ENCODE measurements at places on chromosomes 4 and X.

DNA sequence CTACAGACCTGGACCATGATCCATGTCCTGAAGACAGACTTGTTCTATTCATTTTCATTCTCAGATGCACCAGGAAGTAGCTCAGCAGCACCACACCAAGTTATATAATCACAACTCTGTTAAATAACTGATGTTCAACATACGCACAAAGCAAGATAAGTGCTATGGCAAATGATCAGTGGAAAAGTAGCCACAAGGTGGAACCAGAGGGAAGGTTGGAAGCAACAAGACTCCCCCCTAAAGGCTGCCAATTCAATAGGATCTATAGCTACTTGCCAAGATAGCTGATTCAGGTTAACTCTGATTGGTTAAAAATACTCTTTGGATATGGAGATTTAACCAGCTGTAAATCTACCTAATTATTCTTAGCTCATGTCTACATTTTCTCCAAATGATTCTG is 23.7 kb upstream of the FAM47B start:
- DNase-seq = peak; percentile 15

DNA sequence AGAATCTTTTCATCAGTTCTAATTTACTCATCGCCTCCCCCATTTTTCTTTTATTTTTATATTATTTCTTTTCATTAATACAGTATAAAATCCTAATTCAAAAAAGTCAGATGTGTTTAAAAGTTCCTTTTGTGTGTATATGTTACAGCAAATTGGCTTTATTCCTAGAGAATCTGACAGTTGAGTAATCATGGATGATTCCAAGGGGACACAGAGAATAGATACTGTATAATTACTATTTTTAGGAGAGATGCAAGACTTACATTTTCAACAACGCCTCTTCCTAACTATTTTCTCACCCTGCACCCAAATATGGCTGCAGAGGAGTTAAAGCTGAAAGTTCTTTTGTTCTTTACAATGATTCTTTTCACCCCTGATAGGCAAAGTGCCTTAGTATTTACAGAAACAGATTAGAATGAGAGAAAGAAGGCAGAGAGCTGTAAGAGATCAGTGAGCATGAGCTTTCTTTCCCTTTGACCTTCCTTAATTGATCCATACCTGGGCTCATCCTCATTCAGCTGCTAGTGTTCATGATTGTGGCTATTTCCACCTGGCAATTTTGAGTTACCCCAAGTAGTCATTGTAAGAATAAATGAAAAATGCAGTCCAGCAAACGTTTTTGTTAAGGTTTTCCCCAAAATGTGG is 210.8 kb downstream of the SLC4A4 start:
- DNase-seq = no peak

DNA sequence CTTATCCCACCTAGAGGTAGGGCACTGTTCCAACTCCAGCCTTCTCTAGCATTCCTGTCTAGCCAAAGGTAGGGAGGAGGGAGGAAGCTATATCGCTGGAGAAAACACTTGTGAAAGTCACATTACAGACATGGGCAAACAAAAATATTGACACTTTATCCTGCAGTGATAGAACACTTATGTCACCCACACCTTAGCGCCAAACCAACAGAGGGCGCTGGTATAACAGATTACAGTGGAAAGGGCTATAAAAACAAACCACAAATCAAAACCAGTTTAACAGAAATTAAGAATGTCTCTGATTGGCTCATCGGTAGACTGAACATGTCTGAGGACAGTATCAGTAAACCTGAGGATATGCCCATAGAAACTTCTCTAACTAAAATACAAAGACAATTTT is 451.3 kb downstream of the TLL1 start:
- DNase-seq = no peak

DNA sequence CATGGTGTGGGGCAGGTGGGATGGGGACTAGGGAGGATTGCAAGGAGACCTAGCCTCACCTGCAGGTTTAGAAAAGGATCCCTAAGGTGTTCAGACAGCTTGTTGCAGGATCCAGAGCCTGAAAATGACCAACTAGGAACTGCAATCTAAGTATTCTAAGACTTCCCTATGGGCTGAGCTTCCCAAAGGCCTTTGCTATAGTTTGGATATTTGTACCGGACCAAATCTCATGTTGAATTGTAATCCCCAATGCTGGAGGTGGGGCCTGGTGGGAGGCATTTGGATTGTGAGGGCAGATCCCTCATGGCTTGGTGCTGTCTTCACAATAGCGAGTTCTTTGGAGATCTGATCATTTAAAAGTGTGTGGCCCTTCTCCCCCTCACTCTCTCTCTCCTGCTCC is 52.1 kb downstream of the GPC3 start:
- no peak for DNase-seq

GRCh38 chr4:113835005-113835404 is 73.5 kb upstream of the CAMK2D start:
- no peak for DNase-seq

- DNase-seq = no peak
Observed at GRCh38 chr4:184248216-184248615, 30.5 kb upstream of the ENPP6 start.

GRCh38 chrX:2960861-2961515 is 31.8 kb upstream of the ARSD start:
- DNase-seq = no peak

GRCh38 chr4:139085141-139085540 is 69.6 kb downstream of the NOCT start:
- DNase-seq = peak; percentile 4

DNA sequence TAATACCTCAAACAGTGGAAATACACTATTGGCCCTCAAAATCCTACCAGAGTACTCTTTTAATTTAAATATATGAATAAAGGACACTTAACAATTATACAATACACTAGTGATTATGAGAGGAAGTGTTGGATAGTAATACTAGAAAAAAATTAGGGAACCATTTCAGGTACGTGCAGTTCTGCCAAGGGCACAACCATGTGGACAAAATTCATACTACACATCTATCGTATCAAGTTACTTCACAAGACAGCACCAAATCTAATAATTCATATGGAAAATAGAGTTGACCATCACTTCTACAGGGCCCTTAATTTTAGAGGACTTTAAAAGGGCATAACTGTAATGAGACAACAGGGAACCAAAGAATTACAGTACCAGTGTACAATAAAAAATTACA is 69.2 kb upstream of the ZCCHC13 start:
- DNase-seq = no peak

DNA sequence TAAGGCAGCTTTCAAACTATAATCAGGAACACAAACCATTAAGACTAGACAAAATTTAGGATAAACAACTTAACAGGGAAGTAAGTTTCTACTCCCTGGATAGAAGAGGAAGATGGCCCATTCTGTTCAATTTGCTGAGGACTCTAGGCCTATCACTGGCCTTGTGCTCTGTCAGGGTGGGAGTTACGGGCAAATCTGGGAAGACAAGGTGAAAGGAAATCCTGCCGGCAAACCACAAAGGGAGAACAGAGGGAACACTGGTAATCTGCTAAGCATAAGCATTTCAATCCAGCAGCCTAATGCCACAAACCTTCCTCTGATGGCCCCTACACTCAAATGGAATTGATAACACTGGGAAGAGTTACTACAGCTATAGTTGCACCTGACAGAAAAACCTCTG is 8.3 kb downstream of the GPR82 start:
- no peak for DNase-seq

DNA sequence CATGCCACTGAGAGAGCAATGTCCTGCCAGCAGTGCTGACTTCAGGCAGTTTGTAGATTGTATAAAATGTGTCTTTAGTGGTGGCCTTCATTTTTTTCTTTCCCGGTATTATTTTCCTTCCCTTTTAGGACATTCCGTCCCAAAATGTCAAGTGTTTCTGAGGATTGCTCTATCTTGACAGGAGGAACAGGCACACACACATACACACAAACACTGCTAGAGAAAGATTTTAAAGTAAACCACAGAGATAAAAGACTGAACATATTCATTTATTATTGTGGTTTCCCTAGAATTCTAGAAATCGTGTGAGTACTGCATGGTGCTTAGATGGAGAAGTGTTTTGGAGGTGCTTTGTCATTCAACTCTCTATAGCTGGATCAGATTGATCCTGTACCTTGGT is 111.9 kb downstream of the GABRB1 start:
- no peak for DNase-seq

- no peak for DNase-seq
Observed at GRCh38 chr4:80374180-80374579, 38.6 kb downstream of the CFAP299 start.

DNA sequence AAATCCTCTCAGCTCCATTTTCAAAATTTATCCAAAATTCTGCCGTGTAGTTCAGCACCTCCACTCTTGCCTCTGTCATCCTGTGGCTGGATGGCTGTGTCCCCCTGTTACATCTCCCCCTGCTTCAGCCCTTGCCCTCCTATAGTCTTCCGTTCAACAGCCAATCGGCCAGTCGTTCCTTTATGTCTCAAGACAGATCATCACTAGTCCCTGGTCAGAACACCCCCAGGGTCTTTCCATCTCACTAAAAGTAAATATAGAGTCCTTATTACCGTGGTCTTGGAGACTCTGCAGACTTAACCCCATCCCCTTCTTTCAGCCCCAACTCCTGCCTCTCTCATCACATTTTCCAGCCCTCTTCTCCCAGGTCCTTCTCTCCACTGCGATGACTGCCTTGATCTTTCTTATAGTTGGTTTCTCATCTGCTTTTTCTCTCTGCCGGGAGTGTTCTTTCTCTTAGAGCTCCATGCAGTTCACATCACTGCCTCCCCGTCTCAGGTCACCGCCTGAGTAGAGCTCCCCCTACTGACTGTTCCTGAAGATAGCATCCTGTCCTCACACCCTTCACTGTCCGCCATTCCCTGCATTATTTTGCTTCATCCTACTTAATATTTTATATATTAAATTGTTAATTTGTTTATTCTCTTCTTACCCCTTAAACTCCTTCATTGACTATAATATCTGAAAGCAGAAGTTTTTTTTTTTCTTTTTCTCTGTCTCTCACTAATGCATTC is 736.9 kb upstream of the MAGEB2 start:
- peak; percentile 13 for DNase-seq

DNA sequence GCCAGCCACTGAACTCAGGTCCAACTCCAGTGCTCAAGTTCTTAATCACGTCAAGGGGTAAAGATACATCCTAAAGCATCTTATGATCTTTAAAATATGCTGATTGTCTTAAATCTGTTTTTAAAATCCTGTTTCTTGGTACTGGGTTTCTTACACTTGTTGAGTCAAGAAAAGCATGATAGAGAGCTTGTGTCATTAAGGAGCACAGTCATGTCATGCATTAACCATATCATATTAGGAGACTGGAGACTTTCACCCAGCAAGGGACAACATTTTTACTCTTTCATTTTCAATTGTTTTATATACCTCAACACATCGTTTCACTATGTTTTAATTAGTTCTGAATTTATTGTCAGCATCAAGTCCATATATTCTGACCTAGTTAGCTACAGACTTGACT is 41.5 kb downstream of the BCLAF3 start:
- no peak for DNase-seq

DNA sequence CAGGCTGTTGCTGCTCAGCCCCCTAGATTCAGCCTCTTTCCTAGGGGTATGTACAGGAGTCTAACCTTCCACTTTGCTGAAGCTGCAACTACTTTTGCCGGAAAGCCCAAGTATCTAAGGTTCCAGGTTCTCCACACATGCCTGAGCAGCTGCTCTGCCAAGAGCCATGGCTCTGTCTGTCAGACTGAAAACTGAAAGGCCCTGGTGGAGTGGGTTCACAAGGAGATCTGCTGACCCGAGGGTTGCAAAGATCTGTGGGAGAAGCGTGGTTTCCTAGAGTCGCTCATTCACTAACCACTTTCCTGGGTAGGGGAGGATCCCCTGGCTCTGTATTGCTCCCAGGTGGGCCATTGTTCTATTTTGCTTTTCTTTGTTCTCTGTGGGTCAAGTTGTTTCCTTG is 6.0 kb upstream of the PNMA6F start:
- no peak for DNase-seq

- DNase-seq = peak; percentile 44
Observed at GRCh38 chr4:122652379-122652778, 31.5 kb upstream of the IL21 start.

DNA sequence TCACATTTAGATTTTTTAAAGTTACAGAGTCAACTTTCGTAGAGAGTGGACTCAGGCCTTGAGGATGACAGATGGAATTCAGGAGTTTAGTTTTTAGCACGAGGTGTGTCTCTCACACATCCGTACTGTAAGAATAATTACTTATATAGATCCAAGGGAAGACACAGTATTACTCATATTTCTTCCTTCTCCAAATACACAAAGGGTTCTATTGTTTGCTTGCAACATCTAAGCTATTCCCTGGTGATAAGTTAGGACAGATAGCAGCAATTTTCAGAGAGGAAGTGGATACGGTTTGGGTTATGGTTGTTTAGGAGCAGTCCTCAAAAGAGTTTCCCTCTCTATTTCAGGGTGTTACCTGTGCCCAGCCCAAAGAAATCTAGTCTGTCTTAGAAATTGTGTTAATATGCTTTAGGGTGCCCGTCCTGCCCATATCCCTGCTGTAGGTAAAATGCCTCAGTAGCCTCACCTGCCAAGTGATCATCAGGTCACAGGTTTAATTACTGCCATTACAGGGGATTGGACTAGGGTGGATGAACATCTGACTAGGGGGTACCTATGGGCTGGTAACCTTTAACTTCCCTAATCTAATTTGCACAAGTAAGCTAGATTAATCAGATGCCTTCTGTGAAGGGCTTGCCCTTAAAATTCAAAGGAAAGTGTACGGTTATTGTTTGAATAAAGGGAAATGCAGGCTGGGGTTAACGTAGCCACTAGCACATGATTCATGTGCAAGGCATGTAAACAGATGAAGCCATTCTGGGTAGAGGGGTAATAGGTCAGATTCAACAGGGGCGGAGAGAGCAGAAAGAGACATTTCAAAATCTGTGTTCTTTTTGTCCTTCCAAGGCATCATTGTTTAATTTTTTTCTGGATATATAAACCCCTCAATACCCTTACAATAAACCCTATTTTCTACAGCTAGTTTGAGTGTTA is 8.7 kb upstream of the PPP3CA start:
- DNase-seq = no peak

DNA sequence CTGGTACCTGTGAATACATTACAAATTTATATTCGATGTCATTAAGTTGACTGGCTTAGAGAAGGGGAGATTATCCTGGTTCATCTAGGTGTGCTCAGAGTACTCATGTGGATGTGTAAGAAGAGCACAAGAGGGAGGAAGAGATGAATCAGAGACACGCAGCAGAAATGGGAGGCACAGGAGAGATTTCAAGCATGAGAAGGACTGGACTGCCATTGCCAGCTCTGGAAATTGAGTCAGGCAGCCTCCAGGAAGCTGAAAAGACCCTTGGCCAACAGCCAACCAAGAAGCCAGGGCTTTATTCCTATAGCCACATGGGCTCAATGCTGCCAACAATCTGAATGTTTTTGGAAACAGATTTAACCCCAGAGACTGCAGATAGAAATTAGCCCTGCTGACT is 1390.0 kb downstream of the STIM2 start:
- DNase-seq = no peak
